ENCODE measurements at places on chromosomes 12 and 14.

GRCh38 chr14:101354726-101355125 lies 206.6 kb upstream of the DIO3 start:
- DNase-seq = no peak

DNA sequence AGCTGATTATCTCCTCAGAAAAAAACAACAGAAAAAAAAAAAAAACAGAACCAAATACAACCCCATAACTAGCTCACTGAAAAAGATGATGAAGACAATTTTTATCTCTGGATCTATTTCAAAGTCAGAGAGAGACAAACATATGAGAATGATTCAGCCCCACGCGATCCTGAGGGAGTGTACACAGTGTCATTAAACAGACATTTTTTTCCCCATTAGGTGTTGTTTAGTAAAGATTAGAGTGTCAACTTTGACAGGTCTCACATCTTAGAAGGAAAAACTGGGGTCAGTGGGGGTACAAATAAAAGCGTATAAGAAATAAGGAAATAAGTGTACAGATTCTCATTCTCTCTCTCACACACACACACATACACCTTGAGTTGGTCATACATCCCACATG lies 635.4 kb downstream of the NRXN3 start:
- no peak for DNase-seq

DNA sequence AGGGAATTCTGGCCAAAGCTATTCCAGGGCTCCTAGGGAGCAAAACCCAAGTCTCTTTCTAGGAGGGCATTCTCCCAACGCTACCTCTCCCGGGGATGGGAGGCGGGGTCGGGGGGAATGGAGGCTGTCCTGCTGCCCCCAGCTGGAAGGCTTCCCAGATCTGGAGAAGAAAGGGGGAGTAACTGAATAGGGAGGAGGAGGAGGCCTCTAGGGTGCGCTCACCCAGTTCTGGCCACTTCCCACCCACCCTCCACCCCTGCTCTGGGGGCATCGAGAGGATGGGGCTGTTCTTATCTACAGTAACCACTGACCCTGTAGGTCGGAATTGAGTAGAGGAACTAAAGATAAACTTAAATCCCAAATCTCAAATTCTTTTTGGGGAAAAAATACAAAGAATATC lies 579 bp upstream of the RNASE1 start:
- no peak for DNase-seq

DNA sequence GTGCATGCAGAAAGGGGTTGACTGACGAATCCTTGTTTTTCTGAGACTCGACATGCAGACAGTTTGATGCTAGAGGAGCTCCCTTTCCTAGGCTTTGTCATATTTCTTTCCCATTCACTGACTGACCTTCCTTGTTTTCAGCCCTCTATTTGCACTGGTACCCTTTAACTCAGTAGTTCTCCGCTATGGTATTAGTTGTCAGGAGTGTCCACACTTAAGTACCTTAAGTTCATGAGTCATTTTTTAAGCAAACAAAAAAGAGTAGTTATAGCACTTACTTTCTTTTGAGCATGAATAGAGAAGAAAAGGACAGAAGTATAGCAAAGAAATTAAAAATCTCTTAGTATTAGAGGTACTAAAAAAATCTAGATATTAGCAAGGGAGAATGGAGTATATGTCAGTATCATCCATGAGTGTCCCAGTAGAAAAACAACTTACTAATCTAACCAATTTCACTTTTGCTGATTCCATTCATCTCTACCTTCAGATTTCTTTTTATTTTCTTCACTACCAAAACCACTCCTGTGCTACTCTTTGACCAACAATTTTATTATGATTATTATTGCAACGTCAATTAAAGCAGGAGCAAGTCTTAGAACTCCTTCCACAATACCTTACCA lies 8.3 kb downstream of the ATP2B1 start:
- DNase-seq = no peak

- no peak for DNase-seq
These were observed 88.5 kb upstream of the RIN3 start for GRCh38 chr14:92425101-92425500.

DNA sequence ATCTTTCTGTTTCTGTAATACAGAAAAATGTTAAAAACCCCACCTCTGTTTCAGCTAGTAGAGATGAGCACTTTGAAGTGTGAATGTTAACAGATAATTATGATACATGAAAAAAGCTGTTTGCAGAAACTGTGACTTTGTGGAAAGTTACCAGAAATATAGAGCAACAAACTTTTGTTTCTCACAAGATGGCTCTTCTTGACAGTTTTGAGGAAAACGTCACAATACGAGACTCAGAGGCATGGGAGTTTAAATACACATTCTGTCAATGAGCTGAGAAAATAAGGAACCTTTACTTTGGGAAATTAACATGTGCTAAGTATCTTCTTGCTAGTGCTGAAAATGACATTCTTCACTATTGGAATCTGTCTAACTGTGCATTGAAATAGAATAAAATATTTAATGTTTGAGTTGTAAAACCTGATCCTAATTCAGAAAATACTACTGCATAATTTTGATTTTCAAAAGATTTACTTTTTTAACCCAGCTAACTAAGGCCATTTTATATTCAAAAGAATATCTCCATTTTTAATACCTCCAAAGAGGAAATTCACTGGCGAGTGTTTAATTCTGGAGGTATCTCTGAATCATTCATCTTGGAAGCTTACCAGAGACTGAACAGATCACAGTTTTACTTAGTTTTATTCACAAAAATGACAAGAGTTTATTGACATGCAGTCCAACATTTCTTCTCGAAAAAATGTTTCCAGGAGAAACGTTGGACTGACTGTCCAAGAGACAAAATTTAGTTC lies 308.9 kb upstream of the LRFN5 start:
- no peak for DNase-seq

Measured in left kidney (tissue), 8 donors.